ENCODE measurements at places on chromosomes 13 and 19.
A peak's percentile ranks its signal among the peaks of the same experiment; 100 is the strongest.

DNA sequence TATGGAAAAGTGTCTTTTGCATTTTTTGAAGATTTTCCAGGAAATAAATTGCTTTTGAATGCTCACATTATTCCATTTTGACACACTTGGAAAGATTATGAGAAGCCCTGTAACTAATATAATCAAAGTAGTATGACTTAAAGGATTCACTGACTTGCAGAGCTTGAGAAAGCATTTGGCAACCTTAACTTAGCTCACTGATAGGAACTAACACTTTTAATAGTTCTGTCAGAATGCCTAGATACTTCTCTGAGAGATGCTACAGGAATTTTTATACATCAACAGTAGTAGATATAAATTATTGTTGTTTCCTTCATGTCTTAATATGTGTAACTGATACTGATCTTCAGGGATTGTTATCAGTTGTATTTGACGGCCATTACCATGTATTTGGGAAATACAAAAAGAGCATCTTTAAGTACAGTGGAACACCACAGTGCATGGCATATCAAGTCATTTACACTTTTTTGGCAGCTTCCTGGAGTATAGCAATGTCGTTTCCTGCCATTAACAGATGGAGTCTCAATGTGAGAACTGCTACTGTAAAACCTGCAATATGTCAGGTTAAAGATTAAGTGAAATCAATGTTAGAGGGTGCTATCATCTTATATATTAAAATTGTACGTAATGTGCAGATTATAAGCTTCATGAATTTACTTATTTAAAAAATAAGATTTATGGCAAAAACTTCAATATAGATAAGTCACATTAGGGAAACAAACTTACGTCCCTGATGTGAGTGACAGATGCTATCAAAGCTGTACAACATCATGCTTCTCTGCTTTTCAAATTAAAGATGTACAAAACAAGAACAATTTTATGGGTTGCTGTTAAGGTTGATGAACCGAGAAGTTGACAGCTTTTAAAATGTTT, 1159.8 kb upstream of the MIR17HG start:
- no peak for DNase-seq

GRCh38 chr19:17529239-17530158, 18.1 kb downstream of the PGLS start:
- no peak for DNase-seq

GRCh38 chr13:27170516-27171243, 931 bp downstream of the USP12 start:
- DNase-seq = peak; percentile 79

- peak; percentile 50 for DNase-seq
Observed at GRCh38 chr19:308471-309205, 17.4 kb upstream of the PLPP2 start.

GRCh38 chr13:25771641-25772478, 280.0 kb downstream of the SHISA2 start:
- no peak for DNase-seq

DNA sequence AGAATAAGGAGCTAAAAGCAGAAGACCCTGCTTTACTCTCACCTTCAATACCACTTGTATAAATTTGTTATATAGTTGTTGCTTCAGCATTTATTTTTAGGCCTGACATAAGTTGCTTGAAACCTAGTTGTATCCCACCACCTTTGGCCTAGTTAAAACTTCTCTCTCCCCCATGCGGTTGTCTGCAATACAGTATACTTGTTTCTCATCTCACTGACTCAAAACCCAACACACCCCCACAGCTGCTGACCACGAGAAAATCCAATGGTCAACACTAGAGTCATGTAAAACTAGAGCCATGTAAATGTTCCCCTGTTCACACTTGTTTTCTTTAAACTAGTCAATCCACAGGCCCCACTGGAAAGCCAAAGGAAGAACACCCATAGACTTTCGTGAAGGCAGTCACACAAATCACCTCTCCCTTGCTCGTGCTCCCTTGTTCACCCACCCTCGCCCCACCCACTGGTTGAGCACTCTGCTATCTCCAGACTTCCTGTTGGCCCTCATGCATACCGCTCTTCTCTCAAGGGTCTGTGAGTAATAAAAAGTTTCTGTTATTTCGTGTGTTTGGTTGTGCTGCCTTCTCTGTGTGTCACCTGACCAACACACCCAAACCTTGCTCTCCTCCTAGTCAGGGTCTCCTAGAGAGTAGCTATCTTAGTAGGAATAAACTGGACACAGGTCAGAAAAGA, 12.9 kb upstream of the CCDC169 start:
- no peak for DNase-seq

GRCh38 chr13:26400545-26400944, 146.6 kb downstream of the CDK8 start:
- DNase-seq = no peak

GRCh38 chr13:65472336-65472735, 1757.8 kb downstream of the PCDH9 start:
- no peak for DNase-seq

DNA sequence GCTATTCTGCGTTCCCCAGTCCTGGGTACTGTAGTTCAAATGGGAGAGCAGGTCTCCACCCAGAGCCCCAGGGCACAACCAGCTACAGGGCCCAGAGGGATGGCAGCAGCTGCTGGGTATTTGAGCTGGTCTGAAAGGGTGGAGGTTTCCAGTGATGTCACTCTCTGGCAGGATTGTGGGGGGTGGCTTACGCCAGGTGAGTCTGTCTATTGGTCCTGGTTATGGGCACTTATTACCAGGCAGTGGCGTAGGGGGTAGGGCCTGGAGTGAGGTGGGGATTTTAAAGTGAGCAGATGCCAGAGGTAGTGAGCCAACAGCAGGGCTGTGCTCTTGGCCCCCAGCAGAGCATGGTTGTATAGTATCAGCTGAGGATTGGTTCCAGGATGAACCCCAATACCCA, 6.2 kb downstream of the RPS19 start:
- DNase-seq = no peak
